ENCODE measurements at places on chromosomes 16 and 17.

DNA sequence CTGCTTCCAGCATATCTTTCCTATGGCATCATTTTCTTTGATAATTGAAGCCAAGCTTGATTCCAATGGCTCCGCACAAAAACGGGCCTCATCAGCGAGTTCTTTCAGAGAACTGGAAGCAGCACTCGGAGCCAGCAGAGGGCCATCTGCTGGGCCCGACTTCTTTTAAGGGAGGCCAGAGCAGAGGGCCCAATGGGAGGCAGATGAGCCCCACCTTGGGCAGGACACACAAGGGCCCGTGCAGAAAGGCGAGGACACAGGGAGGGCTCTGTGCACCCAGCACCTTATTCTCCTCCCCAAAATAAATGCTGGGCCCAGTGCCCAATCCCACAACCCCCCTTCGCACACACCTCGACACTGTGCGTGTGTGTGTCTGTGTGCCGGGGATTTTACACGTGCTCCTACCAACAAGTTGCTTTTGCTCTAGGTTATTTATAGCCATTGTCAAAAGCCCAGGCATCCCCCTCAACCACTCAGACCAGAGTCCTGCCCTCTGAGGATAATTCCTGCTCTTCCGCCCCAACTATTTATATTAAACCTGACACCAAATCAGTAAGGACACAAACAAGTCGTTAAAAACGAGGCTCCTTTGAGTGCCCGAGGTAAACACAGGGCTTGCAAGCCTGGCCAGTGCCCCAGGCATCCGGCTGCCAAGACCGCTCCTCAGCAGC is 6.8 kb downstream of the AXIN2 start:
- no peak for DNase-seq

- peak; percentile 93 for DNase-seq
These were observed 19.0 kb downstream of the CENPX start for GRCh38 chr17:82003411-82004381.

- no peak for DNase-seq
These were observed 75.5 kb downstream of the GPRC5B start for GRCh38 chr16:19809121-19809635.

DNA sequence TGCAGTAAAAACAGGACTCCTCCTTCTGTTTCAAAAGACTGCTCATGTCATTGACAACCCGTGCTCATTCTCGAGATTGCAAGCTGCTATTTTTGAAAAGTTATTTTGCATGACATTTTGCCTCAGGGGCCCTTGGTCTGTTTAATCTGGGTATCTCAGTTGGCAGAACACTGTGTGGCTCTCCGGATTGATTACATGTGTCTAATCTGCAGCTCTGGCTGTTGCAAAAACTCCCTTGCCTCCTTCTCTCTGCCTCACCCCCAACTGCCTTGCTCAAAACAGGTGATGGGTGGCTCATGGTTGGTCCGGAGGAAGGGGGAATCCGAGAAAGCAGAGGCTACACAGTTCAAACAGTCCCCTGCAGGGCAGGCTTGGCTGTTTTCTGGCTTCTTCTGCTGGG is 25.3 kb downstream of the GINS3 start:
- no peak for DNase-seq

DNA sequence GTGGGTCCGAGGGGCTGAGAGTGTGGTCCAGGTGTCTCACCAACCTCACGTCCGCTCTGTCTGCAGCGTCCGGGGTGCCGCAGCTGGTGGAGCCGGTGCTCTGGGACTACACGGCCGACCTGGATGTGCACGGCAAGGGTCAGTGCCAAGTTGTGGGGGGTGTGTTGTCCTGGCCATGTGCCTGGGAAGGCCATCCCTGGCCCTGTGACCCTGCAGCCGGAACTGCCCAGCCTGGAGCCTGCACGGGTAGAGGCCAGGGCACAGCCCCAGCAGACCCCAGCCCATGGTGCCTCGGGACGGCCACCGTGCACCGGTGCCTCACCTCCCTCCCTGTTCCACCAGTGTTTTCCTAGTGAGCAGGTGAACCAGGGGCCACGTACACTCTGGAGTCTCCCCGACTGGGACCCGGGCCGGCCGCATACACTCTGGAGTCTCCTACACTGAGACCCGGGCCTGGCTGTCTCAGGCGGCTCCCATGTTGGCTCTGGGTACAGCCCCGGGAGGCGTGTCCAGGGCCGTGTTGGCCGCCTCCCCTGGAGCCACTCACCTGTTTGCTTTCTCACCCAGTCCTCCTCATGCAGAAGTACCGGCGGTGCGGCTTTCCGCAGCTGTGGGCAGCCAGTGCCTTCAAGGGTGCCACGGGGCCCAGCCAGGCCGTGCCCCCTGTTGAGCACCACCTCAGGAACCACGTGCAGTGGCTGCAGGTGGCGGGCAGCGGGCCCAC is 13.8 kb downstream of the CYBC1 start:
- no peak for DNase-seq

- no peak for DNase-seq
These were observed 7.8 kb upstream of the EFTUD2 start for GRCh38 chr17:44906763-44907728.

DNA sequence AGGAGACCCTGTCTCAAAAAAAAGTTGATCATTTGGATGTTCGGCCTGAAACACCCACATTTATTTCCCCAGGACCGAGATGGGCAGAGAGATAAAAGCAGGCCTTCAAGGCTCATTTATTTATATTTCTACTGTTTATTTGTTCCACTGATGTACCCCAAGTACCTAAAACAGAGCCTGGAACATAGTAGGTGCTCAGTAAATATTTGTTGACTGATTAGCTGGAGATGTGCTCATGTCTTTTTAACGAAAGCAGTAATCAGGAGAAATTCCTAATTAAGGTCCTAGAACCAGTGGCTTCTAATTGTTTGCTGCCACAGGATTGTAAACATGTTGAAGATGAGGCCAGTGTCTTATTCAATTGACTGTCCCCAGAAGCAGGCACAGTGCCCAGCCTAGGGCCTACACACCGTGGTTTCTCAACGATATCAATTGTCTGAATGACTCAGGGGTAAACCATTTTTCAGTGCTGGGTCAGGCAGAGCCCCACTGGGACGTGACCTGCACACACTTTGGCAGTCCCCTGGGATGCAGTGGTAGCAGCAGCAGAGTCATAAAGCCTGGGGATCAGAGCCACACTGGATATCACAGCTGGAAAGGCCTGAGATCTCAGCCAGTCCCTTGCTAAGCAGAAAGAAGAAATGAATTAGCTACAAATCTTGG is 34.8 kb downstream of the SOST start:
- DNase-seq: peak; percentile 28

GRCh38 chr17:21177401-21177800 is 36.6 kb downstream of the TMEM11 start:
- DNase-seq: no peak

- no peak for DNase-seq
These were observed 62.3 kb downstream of the CYB5B start for GRCh38 chr16:69486724-69487123.

- DNase-seq: no peak
These were observed 1217.8 kb downstream of the CDH8 start for GRCh38 chr16:60818465-60818864.

DNA sequence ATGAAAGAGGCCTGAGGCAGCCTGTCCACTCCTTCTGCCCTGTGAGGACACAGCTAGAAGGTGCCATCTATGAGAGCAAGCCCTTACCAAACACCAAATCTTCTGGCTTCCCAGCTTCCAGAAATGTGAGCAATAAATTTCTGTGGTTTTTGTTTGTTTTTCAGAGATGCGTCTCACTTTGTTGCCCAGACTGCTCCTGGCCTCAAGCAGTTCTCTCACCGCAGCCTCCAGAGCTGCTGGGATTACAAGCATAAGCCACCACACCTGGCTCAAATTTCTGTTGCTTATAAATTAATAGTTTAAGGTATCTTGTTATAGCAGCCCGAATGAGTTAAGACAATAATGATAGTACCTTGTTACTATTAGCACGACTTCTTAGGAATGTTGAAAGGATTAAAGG is 12.5 kb upstream of the SLC16A11 start:
- DNase-seq: no peak

GRCh38 chr16:51453251-51453650 is 302.2 kb upstream of the SALL1 start:
- no peak for DNase-seq

GRCh38 chr16:27222249-27223225 is 19.2 kb downstream of the KDM8 start:
- no peak for DNase-seq

DNA sequence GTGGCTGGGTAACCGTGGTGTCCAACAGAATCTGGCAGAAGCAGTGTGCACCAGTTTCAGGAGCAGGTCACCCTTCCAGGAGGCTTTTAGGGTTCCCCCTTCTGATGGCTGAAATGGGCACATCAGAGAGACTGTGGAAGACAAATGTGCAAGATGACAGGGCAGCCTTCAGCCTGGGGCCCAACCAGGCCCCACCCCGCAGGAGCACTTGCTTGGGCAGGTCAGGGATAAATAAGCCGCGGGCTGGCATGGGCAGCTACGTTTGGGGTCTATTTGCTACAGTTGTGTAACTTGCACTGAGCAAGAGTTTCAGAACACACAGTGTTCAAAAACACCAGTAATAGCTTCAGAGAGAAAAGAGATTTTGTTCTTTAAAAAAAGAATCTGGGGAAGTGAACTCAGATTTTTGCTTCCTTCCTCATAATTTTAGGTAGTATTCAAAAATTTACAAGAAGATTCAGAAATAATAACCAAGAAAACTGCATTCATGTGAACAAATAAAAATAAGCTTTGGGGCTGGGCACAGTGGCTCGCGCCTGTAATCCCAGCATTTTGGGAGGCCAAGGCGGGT is 44.9 kb upstream of the BAHCC1 start:
- DNase-seq: no peak

GRCh38 chr16:88784074-88784855 is 755 bp downstream of the PIEZO1 start:
- peak; percentile 77 for DNase-seq

- no peak for DNase-seq
These were observed 47.2 kb downstream of the GPRC5B start for GRCh38 chr16:19837331-19837980.

GRCh38 chr17:77213778-77214132 is 73.0 kb downstream of the SEC14L1 start:
- no peak for DNase-seq

GRCh38 chr17:6560496-6560895 is 4.1 kb upstream of the PITPNM3 start:
- no peak for DNase-seq

DNA sequence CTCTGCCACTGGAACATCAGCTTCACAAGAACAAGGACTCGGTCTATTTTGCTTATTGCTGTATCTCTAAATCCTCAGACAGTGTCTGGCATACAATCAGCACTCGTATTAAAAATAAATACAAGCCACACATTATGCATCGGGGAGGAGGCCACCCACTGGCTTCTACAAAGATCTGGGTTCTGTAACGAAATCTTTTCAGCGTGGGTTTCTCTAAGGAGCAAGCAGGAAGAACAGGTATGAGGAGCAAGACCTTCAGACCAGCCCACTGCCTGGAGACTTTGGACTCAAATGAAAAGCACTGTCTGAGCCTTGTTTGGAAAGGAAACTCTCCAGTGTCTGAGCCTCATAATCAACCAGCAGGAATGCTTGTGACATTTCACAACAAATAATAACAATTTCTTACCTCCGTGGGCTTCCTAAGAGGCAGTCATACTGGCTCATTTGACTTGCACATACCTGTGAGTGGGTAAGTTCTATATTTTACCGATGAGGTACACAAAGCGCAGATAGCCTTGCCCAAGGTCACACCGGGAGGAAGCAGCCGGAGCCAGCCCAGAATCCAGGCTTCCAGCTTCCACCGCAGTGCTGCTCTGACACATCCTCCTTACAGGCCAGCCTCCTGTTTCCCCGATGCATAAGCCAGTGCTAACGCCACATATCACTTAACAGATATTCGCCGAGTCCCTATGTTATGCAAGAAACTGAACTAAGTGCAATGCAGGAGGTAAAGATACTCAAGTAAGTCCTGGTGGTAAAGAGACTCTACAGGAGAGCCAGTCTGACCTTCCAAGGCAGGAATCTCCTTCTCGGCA is 118.6 kb upstream of the TNRC6C start:
- DNase-seq: no peak

GRCh38 chr16:177394-177822 is 928 bp downstream of the HBA1 start:
- peak; percentile 96 for DNase-seq

DNA sequence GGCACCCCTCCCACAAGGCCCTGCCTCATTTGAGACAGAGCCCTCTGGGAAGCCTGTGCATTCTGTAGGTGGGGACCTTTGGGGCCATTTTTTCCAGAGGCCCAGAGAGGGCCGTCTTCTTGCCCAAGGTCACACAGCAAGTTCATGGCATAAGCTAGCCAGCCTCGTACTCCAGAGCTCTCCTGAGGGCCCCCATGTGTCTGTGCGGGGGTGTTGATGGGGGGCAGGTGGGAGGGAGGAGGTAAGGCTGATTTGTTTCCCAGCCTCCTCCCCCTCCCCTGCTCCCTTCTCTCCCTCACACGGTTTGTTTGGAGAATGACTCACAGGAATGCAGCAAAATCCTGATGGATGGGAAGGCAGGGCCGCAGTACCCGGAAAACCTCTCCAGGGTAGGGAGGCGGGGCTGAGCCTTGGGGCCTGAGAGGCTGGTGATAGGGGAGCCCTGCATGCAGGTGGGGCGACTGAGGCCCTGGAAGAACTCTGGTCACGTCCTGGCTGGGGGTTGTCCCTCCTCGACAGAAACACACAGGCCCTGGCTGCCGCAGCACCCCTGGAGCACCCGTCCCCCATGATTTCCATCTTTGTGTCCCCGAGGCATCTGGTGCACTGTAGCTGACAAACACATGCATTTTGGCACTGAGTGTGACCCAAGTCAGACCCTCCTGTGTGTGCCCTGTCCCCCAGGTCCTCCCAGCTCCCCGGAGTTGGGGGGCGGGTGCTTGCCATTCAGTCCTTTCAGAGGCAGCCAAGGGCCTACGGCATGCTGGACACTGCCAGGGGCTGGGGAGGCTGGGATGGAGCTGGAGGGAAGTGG is 29.7 kb downstream of the RAI1 start:
- peak; percentile 54 for DNase-seq

- DNase-seq: peak; percentile 86
These were observed 574 bp downstream of the MPP3 start for GRCh38 chr17:43832168-43832975.

DNA sequence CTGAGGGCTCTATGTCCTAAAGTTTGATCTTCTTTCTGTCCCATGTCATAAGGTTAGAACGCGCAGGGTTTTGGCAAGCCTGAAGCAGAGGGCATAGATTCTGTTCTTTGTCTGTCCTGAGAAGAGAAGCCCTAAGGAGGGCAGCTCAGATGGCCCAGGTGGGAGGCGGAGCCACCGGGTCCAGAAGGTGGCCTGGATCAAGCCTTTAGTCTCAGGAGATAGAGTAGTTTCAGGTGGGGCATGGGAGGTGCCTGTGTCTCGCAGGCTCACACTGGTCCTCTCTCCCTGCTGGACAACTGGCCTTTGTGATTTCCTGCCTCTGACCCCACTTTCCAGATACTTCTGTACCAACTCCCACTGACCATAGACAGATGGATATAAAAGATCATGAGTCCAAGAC is 44.2 kb upstream of the DNAJA2 start:
- DNase-seq: no peak

- DNase-seq: no peak
These were observed 31.7 kb downstream of the CRISPLD2 start for GRCh38 chr16:84851192-84852127.

DNA sequence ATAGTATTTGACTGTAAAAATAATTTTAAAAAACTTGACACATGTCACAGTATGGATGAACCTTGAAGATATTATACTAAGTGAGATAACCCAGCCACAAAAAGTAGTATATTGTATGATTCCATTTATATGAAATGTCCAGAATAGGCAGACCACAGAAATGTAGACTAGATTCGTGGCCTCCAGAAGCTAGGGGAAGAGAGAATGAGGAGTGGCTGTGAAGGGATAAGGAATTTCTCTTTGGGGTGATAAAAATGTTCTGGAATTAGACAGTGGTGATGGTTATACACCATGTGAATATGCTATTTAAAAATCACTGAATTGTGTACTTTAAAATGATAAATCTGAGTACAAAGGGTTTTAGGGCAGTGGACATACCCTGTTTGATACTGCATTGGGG is 253.1 kb upstream of the DYNLRB2 start:
- no peak for DNase-seq

Data from RKO (cell line).